ENCODE measurements at places on chromosomes 2 and 18. TPM values are rescaled to one million over a fixed set of nuclear protein-coding genes. Genes with fewer than 3 reads are reported as not detected.

EPHA4 gene
- total RNA-seq, result 0.17 TPM

MEP1B gene
- 0.09 TPM for total RNA-seq

PHOSPHO2 gene
- total RNA-seq, result 2.7 TPM

IL36A gene
- total RNA-seq, result not detected

CHRNG gene
- not detected for total RNA-seq

LHCGR gene
- total RNA-seq, result not detected

ZNF385B gene
- not detected for total RNA-seq

CYP26B1 gene
- total RNA-seq, result under 0.01 TPM

DUSP19 gene
- total RNA-seq, result 4.4 TPM

All from dermis lymphatic vessel endothelial cell (primary cell).